NCI-H460 (cell line): ENCODE measurements at places on chromosomes 12 and 14.

DNA sequence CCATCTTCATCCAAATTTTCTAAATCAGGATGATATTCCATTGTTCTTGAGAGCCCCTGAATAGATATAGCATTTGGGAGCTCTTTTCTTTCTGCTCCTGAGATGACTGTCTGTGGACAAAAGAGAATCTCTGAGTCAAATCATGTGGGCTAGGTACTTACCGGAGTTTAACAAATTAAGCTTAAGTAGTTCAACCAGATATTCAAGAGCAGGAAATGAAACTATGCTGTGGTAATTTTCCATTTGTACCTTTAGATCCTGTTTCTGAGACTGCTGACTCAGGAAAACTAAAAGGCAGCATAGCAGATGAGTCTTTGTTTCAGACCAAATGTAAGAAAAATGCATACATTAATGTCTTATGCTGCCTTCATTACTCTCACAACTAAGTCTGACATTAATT, at the start of gene CLEC7A:
TSS of gene CLEC7A (minus strand) at position 158 of the 400 bp plus-strand sequence. CDS start at position 41, 117 bp downstream.
- no peak for DNase-seq

DNA sequence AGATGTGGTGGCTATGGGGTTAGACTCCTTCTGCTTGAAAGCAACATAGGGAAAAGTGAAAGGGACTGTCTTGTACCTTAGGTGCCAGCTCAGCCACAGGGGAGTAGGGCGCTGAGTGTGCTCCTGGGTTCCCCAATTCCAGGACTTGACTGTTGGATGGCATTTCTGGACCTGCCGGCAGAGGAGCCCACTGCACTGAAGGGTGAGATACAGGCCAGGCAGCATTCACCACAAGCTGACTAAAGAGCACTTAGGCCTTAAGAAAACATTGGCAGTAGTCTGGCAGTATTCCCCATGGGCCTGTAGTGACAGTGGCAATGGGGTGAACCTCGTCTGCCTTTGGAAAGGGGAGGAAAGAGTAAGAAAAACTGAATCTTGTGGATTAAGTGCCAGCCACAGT, 67.1 kb upstream of the TMTC2 start:
- DNase-seq, result no peak

DNA sequence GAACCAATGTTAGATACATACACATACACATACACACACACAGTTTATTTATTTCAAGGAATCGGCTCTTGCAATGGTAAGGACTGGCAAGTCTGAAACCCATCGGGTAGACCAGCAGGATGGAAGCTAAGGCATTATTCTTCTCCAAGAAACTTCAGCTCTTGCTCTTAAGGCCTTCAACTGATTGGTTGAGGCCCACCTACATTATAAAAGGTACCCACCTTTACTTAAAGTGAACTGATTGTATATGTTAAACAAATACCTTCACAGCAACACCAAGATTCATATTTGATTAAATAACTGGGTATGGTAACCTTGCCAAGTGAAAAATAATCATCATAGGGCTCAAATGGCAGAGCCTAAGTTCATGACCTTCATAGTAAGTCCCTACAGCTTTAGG, 695.5 kb downstream of the BCL11B start:
- no peak for DNase-seq

- DNase-seq, result no peak
Observed at GRCh38 chr12:3171195-3171591, 94.0 kb downstream of the TSPAN9 start.

- no peak for DNase-seq
Observed at GRCh38 chr12:124419292-124420040, 124.6 kb downstream of the RFLNA start.
